Glomerular endothelial cell (primary cell): ENCODE measurements at places on chromosomes 2 and 18. TPM values are rescaled to one million over a fixed set of nuclear protein-coding genes. Genes with fewer than 3 reads are reported as not detected.

GRCh38 chr18:48638896-48639771 is 100.3 kb downstream of the CTIF start:
- no peak for DNase-seq

The AMER3 gene
- not detected in 2 replicates for total RNA-seq

DNA sequence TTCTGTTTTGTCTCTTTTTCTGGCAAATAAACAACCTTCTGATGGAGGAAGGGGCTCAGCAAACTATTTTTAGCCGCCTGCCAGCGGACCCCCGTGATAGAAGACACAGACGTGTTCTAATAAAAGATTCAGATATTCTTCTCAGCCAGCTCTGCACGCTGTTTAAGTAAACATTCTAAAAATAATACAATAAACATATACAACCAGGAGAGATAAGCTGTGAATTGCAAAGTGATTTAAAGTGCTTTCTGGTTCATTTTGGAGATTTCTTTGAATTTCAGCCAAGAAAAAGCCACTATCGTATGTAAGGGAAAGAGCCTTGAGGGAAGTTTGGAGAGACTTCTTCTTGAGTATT is 201.3 kb downstream of the EPHA4 start:
- DNase-seq: no peak

GRCh38 chr2:8573234-8573941 is 108.5 kb upstream of the ID2 start:
- no peak for DNase-seq

The RBMS1 gene
- total RNA-seq: 55.8 and 69.7 TPM in 2 replicates

DNA sequence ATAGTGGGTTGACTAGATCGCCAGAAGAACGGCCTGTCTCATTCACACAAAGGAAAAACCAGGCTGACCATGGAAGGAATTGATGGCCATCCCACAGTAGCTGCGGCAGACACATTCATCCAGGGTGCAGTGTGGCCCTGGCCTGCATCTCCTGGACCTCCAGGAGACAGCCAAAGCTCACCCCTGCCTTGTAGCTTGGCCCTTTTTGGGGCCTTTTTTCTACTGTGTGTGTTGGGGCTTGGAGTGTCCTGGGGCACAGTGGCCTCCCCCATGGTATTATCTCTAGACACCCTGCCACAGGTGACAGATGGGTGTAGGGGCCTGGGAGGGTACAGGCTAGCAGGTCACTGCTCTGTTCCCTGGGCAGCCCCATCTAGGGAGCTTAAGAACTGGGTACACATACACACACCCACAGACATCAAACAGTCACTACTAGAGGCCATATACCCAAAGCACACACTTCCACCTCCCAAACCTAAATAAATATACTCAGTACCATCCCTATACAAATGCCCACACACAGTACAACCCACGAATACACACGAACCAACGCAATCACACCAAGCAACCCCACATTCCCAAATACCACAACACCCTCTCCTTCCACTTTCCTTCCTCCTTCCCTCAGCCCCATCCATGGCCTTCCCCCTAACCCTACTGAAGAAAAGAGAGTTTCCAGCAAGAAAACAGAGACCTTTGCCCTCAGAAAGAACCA is 8.6 kb downstream of the EN1 start:
- no peak for DNase-seq

DNA sequence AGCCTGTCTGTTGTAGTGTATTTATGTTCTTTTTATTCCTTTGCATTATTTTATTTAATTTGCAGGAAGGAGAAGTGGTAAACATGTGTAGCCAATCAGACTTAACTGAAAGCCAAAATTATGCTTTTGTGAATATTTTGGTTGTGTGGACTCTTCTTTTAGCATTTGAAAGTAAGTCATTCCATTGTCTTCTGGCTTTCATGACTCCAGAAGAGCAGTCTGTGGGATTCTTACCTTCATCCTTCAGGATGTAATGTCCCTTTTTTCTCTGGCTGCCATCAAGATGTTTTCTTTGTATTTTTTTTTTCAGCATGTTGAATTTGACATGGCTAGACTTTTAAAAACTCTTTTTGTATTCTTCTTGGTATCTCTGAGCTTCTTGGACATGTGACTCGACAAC is 895.2 kb upstream of the ZEB2 start:
- DNase-seq: no peak

The AQP12B gene
- total RNA-seq: not detected in 2 replicates

- no peak for DNase-seq
Measured at GRCh38 chr2:75053484-75054112, 95.2 kb downstream of the POLE4 start.

DNA sequence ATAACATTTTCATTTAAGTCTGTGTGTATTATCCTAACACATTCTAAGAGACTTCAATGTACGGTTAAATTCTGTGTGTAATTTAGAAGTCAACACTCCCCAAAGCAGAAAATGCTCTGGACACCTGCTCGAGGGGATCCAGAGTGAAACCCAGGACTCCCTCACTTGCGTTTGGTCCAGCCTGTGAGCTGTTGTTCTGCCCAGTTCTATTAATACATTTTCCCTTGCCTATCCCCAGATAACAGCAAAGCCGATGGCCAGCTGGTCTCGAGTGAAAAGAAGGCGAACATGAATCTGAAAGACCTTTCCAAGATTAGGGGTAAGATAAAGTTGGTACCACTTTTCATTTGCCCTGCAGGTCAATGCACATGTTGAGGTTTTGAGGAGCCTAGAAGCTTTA is 31.0 kb upstream of the SP100 start:
- DNase-seq: no peak

- DNase-seq: no peak
Measured at GRCh38 chr2:122635686-122636085, 880.2 kb downstream of the TSN start.

GRCh38 chr2:233519787-233520611 is 46.6 kb downstream of the USP40 start:
- DNase-seq: no peak

- no peak for DNase-seq
Measured at GRCh38 chr2:169047256-169048250, 16.4 kb upstream of the ABCB11 start.

The CYRIA gene
- 16.0 and 19.4 TPM in 2 replicates for total RNA-seq

GRCh38 chr2:29080886-29081743 is 6.8 kb upstream of the PCARE start:
- DNase-seq: no peak

The PSMA8 gene
- not detected in 2 replicates for total RNA-seq

The KLHL29 gene
- 6.5 and 8.3 TPM in 2 replicates for total RNA-seq

DNA sequence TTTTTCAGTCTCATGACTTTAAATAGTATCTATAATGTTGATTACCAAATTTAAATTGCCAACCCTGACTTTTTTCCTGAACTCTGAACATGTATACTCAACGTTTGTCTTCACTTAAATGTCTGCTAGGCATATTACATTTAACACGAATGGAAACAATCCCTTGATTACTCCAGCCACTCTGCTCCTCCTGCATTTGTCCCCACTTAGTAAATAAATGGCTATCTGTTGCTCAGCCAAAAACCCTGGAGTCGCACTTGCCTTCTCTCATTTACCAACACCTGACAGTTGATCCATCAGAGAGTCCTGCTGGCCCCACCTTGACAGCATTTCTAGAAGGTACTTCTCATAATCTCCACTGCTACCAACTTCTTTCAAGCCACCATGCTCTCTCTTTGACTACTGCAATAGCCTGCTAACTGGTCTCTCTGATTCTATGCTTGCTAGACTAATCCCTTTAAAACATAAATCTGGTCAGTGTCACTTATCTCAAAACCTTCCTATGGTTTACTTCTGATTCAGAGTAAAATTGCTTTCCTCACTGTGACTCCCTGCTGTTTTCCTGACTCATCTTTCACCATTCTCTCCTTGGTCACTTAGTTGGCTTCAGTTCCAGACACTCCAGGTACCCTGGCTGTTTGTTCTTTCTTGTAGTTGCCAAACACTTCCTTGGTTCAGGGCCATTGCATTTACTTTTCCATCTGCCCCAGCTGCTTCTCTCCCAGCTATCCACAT is 31.9 kb downstream of the SPAG16 start:
- DNase-seq: no peak

The ABHD3 gene
- 3.1 and 4.3 TPM in 2 replicates for total RNA-seq

- DNase-seq: no peak
Measured at GRCh38 chr2:77087987-77088414, 434.2 kb downstream of the LRRTM4 start.

DNA sequence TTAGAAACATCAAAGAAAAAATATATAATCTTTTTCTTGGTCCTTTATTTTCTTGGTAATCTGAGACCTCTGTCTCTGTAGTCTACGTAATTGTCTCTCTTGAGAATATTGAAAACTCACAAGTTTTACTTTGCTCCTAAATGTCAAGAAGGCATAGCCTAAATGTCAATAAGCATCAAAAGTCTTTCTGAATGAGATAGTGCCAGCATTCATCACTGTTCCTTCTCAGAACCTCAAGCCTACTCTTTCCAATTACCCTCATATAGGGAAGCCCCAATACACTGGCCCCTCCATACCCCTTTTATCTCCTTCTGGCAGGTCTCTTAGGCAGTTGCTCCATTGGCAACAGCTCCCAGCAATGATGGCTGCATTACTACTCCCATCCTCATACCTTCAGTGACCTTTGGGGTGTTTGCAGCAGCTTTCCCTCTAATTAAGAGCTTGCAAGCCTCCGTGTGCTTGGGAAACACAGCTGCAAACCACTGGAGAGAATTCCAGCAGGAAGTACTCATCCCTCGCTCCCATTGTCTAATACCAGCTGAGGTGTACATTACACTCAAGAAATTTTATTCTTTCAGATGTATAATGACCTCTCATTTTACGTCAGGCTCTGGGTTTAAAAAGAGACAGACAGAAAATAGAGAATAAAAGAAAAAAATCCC is 95.8 kb downstream of the KYNU start:
- no peak for DNase-seq

- no peak for DNase-seq
Measured at GRCh38 chr2:212076456-212076855, 462.1 kb downstream of the ERBB4 start.

The ASXL3 gene
- 0.19 and 0.47 TPM in 2 replicates for total RNA-seq

DNA sequence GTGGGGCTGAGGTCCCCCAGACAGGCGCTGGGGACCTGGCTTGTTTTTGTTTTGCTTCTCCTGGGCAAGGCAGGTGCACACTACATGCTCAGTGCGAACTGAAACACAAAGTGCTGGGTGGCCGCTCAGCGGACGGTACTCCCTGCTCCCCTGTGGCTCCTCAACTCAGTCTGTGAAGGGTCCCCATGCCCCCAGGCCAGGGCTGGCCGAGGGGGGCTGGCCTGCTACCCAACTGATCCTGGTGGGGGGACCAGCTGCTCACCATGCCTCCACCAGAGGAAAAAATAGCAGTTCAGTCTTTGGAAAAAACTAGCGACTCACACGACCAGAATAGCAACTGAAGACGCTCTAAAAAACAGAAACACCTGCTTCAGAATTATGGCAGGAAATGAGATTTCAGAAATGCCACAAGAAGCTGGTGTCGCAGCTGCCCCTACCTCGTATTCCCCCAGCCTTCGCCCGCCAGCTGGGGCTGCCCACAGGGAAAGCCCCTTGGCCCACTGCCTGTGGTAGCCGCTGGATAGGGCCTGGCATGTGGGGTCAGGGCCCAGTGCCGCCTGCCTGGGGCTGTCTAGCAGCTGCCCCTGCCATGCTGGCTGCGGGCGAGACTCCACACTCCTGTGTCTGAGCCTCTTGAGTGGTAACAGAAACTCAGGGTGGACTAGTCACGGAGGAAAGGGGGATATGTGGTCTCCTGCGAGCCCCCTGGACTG is 43.7 kb downstream of the MEX3C start:
- DNase-seq: no peak

The MOCOS gene
- total RNA-seq: 1.3 and 1.8 TPM in 2 replicates

The ANXA4 gene
- total RNA-seq: 75.5 and 81.0 TPM in 2 replicates

The SLC4A3 gene
- total RNA-seq: 2.0 TPM in 2 replicates

The EHD3 gene
- 19.4 and 22.9 TPM in 2 replicates for total RNA-seq

- peak; percentile 89 for DNase-seq
Measured at GRCh38 chr2:98909317-98910211, 26.5 kb downstream of the CRACDL start.

GRCh38 chr2:16031848-16032159 is 91.5 kb downstream of the MYCN start:
- no peak for DNase-seq

DNA sequence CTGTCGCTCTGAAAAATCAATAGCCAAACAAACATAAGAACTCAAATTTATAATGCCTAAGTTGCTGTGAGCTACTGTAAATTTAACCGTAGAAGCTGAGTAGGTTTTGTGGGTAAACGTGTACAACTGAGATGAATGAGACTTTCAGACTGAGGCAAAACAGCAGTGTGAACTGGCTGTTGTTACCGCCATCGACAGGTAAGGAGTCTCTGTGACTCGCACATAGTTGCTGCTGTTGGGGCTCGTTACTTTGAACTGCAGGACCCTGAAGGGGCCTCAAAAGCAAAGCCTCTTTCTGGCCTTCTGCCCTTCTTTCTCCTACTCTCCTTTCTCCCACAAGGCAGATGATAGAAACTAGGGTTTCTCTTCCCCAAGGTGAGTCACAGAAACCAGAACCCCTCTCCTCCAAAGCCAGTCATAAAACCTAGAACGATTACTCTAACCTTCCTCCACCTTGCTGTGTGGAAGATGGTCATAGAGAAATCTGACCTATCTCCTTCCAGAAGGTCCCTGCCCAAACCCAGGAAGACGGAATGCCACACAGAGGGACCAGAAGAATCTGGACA is 101.2 kb downstream of the DLGAP1 start:
- no peak for DNase-seq

DNA sequence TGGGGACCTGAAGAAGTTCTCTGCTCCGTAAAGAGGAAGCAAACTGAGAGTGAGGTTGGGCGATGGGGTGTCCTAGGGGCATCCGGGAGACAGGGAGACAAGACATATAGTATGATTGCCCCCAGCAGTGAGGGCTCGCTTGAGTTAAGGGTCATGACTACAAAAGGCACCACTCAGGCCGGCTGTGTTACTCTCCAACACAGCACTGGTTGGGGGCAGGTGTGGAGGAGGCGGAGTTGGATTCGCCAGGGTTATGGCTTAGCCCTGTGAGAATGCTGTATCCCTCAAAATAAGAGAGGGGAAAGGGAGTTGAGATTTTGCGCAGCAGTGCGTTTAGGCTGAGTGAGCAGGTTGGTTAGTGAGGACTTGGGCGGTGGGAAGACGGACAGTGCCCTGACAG is 12.0 kb downstream of the DYSF start:
- DNase-seq: no peak

GRCh38 chr2:43524177-43524965 is 71.5 kb downstream of the THADA start:
- no peak for DNase-seq

The IL1RL1 gene
- 5.8 and 20.5 TPM in 2 replicates for total RNA-seq

- no peak for DNase-seq
Measured at GRCh38 chr2:160270571-160271113, 70.6 kb upstream of the ITGB6 start.

DNA sequence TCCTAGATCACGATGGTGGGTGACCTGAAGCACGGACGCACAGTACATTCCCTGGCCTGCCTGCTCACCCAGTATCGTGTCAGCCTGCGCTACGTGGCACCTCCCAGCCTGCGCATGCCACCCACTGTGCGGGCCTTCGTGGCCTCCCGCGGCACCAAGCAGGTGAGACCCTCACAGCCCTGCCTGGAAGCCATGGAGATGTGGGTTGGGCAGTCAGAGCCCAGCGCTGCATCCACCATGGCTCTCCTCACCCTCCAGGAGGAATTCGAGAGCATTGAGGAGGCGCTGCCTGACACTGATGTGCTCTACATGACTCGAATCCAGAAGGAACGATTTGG is 20.3 kb downstream of the SLC30A3 start:
- no peak for DNase-seq

The AOX1 gene
- total RNA-seq: 3.8 and 6.3 TPM in 2 replicates

- no peak for DNase-seq
Measured at GRCh38 chr18:74498712-74499627, 2.8 kb downstream of the CNDP2 start.

GRCh38 chr18:21451851-21452250 is 148.7 kb downstream of the ESCO1 start:
- DNase-seq: no peak
